ENCODE measurements at places on chromosomes 12 and 14.

DNA sequence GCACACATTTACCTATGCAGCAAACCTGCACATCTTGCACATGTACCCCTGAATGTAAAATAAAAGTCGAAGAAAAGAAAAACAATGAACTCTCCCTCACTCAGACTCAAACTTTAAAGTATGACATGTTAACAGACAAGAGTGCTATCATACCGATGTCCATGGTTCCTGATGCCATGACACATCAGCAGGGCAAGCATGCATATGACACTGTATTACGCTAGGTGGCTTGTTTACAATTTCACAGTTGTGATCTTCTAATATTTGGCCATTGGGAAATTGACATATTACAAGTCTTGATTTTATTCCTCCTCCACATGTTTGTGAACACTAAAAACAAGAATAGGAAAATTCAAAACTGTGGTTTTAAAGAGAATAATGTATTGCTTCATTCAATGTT is 126.6 kb downstream of the ADAMTS20 start:
- no peak for DNase-seq

- DNase-seq, result peak; percentile 8
Observed at GRCh38 chr12:80593766-80594165, 113.7 kb upstream of the MYF6 start.

- DNase-seq, result no peak
Observed at GRCh38 chr14:31071151-31071550, 45.0 kb upstream of the STRN3 start.

DNA sequence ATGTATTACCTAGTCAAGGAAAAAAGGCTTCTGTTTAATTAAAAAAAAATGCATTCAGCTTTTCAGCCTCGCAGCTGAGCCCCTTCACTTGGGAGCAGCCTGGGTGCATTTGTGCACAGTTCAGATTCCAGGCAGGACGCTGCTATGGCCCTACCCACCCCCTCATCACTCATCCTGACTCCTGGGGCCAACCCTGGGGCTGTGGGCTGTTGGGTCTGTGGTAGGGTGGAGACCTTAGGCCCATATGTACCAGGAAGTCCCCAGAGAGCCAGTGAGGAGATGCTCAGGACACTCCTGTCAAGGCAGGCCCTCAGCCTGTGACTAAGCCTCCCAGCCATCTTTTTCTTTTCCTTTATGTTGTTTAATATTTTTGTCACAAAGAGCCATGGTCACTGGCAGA is 9.3 kb upstream of the CDCA4 start:
- DNase-seq, result no peak

DNA sequence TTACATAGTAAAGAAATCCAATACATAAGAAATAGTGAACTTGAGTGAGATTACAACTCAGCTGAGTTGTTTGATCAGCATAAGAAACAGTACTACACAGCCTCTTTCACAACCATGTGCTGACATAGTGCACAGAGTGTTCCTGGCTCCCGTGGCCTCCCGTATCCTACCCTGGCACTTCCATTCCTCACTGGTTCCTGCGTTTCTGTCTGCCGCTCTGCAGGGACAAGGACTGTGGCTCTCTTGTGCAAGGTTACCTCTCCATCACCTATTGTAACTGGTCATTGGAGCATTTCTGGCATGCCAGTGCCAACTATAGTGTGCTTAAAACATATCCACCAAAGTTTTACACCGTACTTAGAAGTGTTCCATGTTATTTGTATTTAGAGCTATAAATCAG is 46.3 kb upstream of the PCED1B start:
- DNase-seq, result no peak

DNA sequence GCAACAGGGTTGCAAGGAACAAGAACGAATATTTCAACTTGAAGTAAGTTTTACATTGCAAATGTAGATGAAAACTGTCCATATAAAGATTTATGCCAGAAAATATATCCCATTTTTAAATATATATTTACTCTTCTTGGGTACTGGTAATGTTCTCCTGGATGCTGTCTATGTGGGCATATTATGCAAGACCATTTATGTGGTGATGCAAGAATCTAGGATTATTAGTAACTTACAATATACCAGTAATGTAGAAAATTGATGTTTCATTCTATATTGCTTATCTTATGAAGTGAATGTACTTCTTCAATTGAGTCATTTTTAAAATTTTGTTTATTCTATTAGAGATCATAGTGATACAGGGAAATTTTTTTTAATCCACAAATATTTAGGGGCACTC is 25.1 kb downstream of the FGFR1OP2 start:
- no peak for DNase-seq

DNA sequence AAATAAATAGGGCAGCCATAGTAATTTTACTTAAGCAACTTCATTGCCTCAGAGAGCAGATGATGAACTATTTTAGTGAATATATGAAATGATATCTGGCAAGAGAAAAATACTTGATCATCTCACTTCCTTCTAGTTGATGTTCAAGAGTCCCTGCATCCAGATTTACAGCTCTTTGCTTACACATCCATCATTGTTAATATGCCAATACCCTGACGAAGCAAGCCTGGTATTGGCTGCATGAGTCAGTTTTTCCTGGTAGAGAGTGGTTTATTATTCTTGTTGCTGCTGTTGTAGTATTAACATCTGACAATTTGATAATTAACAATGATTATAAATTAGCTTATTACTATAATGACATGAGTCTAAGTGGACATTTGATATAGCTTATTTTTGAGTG is 681.9 kb downstream of the NRXN3 start:
- no peak for DNase-seq

DNA sequence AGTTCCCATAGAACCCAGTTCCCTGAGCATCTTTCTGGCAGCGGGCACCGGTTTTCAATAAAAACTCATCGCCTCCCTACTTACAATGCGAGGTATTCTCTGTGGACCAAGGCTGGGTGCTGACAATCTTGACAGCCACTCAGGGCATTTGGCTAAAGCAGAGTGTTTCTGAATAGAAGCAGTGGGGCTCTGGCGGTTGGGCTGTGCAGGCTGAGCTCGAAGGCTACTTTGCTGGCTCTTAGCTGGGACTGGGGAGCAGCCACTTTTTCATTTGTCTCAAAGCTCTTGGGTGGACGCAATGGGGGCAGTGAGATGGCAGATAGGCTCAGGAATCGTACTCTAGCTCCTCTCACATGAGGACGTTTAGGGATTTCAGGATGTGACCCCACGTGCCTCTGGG is 151.8 kb downstream of the UNC79 start:
- DNase-seq, result no peak

DNA sequence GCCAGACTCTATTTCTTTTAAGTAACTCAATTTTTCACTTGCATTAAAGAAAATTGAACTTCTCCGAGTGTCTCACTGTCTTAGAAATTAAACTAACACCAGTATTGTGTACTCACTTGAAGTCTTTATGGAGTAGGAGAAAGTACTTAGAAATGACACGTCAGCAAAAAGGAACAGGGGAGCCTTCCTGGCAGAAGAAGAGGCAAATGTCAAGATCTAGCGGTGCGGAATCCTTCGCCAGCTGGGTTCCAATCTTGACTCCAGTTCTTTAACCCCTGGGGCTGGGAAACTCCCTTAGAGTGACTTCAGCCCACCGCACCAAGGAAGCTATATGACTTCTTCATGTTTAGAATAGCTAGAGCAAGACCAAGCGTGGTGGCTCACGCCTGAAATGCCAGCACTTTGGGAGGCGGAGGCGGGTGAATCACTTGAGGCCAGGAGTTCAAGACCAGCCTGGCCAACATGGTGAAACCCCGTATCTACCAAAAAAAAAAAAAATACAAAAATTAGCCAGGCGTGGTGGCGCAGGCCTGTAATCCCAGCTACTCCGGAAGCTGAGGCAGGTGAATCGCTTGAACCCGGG is 34.4 kb downstream of the WBP11 start:
- DNase-seq, result no peak

- no peak for DNase-seq
Observed at GRCh38 chr14:100333311-100333710, 10.2 kb downstream of the SLC25A47 start.

- DNase-seq, result no peak
Observed at GRCh38 chr14:69055125-69055524, 76.0 kb upstream of the ACTN1 start.
